ENCODE measurements at places on chromosomes 16 and 17.

DNA sequence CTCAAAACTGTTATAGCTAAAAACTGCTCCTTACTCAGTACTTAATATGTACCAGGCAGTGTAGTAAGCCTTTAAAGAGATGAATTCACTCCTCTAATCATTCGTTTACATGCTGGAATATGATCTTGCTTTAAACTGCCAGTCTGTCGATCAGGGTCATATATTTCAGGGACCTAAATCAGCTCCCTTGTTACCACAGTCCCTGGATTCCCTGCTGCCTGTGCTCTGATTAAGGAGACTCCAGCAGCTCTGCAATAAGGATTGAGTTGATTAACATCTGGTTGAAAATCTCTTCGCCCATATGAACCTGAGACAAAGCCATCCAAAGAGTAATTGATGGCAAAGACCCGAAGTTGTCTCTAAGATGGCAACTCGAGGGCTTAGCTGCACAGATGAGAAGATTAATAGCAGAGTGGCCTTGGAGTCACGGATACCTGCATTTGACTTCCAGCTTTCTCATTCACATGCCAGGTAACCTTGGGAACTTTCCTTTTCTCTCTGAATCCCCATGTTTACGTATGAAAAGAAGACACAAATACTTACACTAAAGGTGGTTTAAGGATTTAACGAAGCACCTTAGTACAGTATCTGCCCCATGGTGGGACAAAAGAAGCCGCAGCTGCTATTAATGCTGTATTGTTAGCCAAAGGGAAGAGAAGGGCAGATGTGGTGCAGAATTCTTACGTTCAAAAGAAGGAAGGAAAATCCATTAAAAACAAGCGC, 68.2 kb downstream of the VAT1L start:
- no peak for DNase-seq

GRCh38 chr16:53234836-53235235, 180.0 kb downstream of the CHD9 start:
- no peak for DNase-seq

DNA sequence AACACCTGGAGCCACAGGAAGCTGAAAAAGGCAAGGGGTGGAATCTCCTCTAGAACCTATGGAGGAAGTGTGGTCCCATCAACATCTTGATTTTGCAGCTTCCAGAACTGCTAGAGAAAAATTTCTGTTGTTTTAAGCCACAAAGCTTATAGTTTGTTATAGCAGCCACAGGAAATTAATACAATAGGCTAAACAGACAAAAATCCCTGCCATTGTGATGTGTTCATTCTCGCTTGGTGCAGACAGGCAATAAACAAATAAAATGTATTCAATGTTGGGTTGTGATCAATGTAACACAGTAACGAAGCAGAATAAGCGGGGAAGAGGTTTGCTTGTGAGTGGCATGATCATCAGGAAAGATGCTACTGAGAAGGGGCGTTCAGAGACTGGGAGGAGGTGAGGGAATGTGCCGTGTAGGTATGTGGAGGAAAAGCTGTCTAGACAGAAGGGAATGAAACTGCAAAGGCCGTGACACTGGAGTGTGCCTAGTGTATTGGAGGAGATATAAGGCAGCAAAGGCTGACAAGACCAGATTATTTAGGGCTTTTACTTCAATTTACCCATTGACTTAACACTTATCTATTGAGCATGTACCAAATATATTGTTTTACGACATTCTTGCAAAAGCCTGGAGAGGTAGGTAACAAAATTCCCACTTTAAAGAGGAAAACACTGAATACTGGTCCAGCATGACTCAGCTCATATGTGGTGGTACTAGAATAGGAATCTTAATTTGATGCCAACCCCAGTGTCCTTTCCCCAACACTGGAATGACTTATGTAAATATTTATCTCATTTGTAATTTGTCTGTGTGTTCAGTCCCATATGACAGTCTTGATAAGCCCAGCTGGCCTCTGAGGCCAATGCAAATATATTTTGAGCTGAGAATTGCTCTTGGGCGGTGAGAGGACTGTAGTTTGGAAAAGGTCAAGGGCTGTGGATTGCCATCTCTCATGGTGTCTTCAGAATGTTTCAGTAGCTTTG, 375.9 kb downstream of the CDH13 start:
- DNase-seq, result no peak

DNA sequence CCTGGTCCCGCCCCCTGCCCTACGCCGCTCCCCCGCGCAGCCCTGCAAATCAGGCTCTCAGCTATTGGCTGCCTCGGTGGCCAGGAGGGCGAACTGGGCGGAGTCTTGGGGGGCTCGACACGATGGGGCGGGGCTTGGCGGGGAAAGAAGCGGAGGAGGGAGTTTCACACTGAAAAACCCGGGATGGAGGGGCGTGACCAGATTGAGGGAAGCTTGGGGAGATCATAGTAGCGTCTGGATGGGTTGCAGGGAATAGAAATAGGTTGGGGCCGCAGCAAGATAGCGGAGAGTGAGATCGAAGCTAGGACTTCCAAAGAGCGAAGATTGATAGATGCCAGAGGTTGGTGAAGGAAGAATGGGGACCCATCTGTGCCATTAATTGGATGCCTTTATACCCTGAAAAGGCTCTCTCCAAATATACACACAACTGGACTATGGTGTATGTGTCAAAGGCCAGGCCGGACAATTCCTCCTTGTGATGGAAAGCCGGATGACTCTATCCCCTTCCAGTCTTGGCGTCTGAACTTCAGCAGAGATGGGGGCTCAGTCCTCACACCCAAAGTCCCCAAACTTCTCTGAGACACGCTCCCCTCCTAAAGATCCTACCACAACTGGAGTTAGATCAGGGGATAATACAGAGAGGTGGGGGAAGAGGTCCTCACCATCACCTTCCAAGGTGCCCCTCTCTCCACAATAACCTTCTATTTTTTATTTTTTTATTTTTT, 376 bp upstream of the STAC2 start:
- no peak for DNase-seq

- DNase-seq, result peak; percentile 13
Observed at GRCh38 chr17:76968707-76969597, 100.7 kb downstream of the MGAT5B start.

GRCh38 chr16:87245511-87245910, 71.7 kb downstream of the C16orf95 start:
- no peak for DNase-seq

- DNase-seq, result no peak
Observed at GRCh38 chr17:77034677-77035424, 105.9 kb upstream of the SEC14L1 start.

GRCh38 chr17:35742896-35743477, 10.1 kb downstream of the GAS2L2 start:
- no peak for DNase-seq

GRCh38 chr16:73565263-73565662, 517.3 kb upstream of the ZFHX3 start:
- DNase-seq, result no peak

DNA sequence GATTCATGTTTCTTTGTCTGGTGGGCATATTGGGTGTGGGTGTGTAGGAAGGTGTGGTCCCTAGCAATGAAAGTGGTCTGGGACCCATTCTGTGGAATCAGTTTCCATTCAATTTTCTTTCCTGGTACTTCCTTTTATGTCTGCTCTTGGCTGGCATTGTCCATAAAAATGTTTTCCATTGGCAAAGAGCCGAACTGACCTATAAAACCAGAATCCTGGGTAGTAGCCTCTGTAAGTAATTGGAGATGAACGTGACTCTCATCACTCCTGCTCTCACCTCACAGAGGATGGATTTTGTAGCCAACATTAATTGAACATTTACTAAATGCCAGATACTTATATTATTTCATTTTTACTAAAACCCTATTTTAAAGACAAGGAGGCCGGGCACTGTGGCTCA, 66.5 kb upstream of the IRX3 start:
- DNase-seq, result no peak
